ENCODE measurements at places on chromosomes 4 and X. TPM values are rescaled to one million over a fixed set of nuclear protein-coding genes. Genes with fewer than 3 reads are reported as not detected.

The KIT gene
- 0.02 TPM for total RNA-seq

The CABS1 gene
- total RNA-seq = not detected

The BCOR gene
- total RNA-seq = 29.3 TPM

The ARAP2 gene
- 0.38 TPM for total RNA-seq

The DNAAF6 gene
- total RNA-seq = not detected

The FDCSP gene
- not detected for total RNA-seq

The CDX4 gene
- not detected for total RNA-seq

The DCAF4L1 gene
- 0.13 TPM for total RNA-seq

The CHST7 gene
- 27.7 TPM for total RNA-seq

The PKD2 gene
- 24.5 TPM for total RNA-seq

The USP17L18 gene
- total RNA-seq = not detected

The SSX1 gene
- total RNA-seq = not detected

The GPR34 gene
- not detected for total RNA-seq

The RBMX2 gene
- total RNA-seq = 31.0 TPM

The RAB9B gene
- 0.04 TPM for total RNA-seq

The VCX3B gene
- total RNA-seq = not detected

The MAP7D2 gene
- 6.3 TPM for total RNA-seq

The GUCY2F gene
- total RNA-seq = not detected

The RGN gene
- not detected for total RNA-seq

The P2RY8 gene
- total RNA-seq = not detected

The FMR1NB gene
- total RNA-seq = not detected

The HMGN5 gene
- total RNA-seq = 2.1 TPM

The FHDC1 gene
- 1.1 TPM for total RNA-seq

The SMIM31 gene
- total RNA-seq = not detected

The ATP6AP2 gene
- total RNA-seq = 136 TPM

The CMC4 gene
- 18.8 TPM for total RNA-seq

The CSN1S1 gene
- not detected for total RNA-seq

The DDX53 gene
- not detected for total RNA-seq

The GRID2 gene
- total RNA-seq = not detected

The SPACA5B gene
- not detected for total RNA-seq

The QRFPR gene
- 0.06 TPM for total RNA-seq

The F8A3 gene
- total RNA-seq = 0.54 TPM

The S100G gene
- total RNA-seq = not detected

The STPG2 gene
- not detected for total RNA-seq

The PLXNB3 gene
- 4.1 TPM for total RNA-seq

The KIAA0232 gene
- total RNA-seq = 21.9 TPM

The AREG gene
- 23.9 TPM for total RNA-seq

The USP46 gene
- total RNA-seq = 6.3 TPM

The SHISA3 gene
- not detected for total RNA-seq

The CLGN gene
- 5.4 TPM for total RNA-seq

The FBXL5 gene
- 26.8 TPM for total RNA-seq

The GABRG1 gene
- total RNA-seq = not detected

The MAGEA8 gene
- total RNA-seq = not detected

The COL25A1 gene
- not detected for total RNA-seq

The DMRTC1 gene
- total RNA-seq = not detected

The PTCHD1 gene
- total RNA-seq = not detected

The FAT4 gene
- total RNA-seq = 2.8 TPM

The STARD8 gene
- total RNA-seq = 1.6 TPM

The COX7B2 gene
- total RNA-seq = not detected
